Suprapubic skin (tissue), 4 donors: ENCODE measurements at places on chromosomes 2 and 18. TPM values are rescaled to one million over a fixed set of nuclear protein-coding genes. Genes with fewer than 3 reads are reported as not detected.

LAPTM4A gene
- total RNA-seq: 88.8 TPM

- no peaks in the 10 kb centered on the region for H3K27me3 ChIP-seq
- no peak for DNase-seq
- H3K36me3 ChIP-seq: no peaks in the 10 kb centered on the region
- no peak overlapping the region for H3K27ac ChIP-seq
- no peak overlapping the region for H3K4me3 ChIP-seq
- peaks cover 36% of the 10 kb centered on the region for H3K4me1 ChIP-seq
Measured at GRCh38 chr2:241386519-241386918, 30.4 kb downstream of the FARP2 start.

DNA sequence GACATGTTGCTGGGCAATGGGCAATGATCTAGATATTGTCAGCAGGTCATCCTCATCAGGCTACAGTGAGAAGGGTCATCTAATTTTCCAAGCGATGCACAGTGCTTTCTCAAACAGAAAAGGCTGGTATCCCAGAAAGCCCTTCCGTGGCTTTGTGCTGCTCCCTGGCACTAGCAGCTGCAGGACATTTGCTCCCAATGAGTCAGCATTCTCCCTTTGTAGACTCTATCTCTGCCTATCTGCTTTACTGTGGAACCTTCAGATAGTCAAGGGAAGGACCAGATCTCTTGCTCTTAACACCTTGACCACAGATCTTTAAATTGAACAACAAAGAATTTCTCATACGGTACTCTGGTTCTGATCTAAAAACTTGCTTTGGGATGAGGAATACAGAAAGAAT is 101.4 kb downstream of the CDH2 start:
- no peak for DNase-seq
- H3K36me3 ChIP-seq: no peaks in the 10 kb centered on the region
- no peaks in the 10 kb centered on the region for H3K27me3 ChIP-seq
- H3K27ac ChIP-seq: no peak overlapping the region
- H3K4me3 ChIP-seq: no peak overlapping the region

DNA sequence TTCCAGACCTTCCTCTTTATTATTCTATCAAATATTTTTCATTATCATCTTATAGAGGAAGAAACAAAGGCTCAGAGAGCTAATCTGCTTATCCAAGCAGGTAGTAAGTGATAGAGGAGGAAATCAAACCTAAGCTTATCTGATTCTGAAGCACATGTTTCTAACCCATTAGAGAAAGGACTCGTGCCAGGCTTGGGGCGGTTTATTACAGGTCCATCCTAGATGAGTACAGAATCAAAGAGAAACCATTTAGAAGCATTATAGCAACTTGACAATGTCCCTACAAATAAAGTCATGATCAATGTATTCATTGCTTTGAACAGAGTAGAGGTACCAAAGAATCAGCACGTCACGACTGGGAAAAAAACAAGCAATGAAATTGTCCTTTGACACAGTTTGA is 303.0 kb downstream of the CYRIA start:
- DNase-seq: no peak
- no peaks in the 10 kb centered on the region for H3K27me3 ChIP-seq
- no peak overlapping the region for H3K4me3 ChIP-seq
